ENCODE measurements at places on chromosomes 5 and 9.

DNA sequence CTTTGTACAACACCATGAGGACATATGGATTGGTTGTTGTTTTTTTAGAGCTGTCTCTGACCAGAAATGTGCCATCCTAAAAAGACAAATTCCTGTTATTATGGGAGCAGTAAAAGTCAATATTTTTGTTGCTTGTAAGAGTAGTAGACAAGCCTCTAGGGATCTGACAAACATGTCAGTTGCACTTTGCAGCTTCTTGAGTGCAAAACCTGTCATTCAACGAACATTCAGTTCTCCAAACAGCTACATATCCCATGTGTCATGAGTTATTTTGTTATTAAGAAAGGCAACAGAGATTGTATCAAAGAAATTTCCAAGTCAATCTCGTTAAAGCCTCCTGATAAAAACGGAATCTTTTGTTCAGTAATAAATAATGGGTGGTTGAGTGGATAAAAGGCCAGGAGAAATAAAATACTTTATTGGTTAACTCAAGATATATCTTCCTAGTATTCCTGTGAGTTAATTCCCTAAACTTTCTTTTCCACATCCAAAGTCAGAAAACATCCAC is 18.1 kb downstream of the C5orf58 start:
- DNase-seq, result no peak

DNA sequence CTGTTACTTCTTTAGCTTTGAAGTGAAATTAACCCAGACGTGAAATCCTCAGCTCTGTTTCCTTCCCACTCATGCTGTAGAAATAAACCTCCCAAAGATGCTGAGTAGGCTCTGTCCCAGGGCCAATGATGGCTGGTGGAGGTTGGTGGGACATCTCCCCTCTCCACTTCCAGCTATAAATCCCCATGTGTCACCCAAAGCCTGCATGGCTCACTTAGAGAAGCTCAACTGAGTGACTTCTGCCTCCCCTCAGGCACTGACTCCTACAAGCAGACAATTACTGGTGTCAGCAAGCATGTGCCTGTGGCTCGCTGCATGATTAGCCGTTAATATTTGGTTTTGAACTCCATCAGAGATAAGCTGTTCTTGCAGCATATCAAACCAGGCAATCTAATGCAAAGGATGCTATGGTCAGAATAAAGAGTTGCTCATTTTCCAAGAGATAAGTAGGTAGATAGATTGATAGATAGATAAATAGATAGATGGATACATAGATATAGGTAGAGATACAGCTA is 569.5 kb upstream of the WWC1 start:
- no peak for DNase-seq

DNA sequence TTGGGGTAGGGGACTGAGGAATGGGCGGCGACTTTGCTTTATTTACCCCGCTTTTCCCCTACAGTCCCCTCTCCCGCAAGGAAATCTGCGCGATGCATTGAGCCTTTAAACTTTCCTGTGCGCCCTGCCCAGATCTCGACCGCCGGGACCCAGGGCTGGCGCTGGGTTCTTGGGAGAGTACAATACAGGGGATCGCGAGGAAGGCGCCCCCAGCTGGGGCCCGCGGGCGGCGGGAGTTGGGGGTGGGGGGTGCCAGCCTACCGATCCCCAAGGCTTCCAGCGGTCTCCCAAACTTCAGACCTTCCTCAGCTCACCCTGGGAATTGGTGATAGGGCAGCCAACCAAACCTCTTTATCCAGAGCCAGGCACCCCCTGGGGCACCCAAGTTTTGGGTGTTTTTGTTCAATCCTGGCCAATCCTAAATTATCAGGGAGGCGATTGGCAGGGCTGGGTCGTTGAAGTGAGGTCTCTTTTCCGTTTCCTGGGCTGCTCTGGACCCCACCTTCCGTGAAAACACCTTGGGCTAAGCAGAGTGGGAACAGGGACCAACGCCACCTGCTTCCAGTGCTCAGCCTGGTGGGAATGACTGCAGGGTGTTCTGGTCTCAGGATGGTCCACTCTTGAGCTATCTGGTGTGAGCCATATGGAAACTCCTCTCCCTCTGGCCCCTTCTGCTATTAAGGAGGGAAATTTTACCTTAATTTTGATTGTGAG is 51.4 kb upstream of the DAB2IP start:
- no peak for DNase-seq

GRCh38 chr5:84383816-84384603 is 670 bp downstream of the EDIL3 start:
- DNase-seq, result peak; percentile 49

GRCh38 chr5:92561411-92561959 is 1019.5 kb downstream of the NR2F1-AS1 start:
- DNase-seq, result no peak

DNA sequence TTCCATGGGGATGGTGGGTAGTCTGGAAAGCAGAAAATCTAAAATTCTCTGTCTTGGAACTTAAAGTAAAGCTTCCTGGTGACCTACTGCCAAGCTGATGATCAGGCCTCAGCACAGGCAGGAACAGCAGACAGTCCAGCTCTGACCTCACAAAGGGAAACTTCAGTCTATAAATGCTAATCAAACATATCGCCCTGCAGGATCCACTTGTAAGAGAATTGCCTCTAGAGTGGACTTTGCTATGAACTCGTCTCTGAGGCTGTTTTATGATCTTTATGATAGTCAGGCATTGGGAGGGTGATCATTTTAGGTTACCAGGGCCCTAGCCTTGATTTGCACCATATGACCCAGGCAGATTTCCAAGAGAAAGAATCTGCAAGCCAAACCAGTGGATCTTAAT is 67.6 kb upstream of the SELENOP start:
- DNase-seq, result no peak

- DNase-seq, result no peak
Observed at GRCh38 chr5:178282391-178282790, 49.8 kb upstream of the PHYKPL start.

DNA sequence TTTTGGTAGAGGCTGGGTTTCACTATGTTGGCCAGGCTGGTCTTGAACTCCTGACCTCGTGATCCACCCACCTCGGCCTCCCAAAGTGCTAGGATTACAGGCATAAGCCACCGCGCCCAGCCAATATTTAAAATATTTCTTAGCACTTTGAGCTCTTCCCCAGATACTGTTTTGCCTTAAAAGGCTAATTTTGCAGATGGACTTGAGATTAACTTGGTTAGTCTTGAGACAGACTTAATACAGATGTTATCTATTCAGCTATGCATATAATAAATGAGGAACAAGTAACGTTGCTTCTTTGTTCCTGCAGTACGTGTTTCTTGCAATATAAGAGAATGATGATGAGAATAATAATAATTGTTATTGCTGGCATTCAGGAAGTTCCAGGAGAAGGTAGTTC is 56.3 kb downstream of the PCSK5 start:
- DNase-seq, result no peak

DNA sequence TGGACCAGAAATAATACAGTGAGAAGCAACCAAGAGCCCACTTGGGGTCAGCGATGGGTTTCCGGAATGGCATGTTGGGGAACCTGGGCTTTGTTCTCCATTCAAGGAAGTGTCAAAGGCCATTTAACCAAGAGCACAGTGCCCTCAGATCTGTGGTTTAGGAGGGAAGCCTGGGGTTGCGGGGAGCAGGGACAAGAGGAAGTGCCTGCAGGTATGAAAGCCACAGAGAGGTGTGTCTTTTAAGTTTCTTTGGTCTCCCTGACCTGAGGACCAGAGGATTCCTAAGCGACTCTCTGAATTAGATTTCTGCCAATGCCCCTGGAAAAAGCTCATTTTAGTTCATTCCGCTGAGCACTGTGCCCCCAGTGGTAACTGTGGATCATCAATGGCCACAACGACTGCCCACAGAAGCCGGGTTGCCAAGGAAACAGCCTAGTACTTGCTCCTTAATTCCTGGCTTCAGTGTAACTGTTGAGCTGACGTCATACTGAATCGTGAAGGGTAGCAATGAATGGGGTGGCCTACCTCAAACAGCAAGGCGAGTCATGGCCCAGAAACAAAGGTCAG is 107.3 kb upstream of the SPIN1 start:
- DNase-seq, result no peak

DNA sequence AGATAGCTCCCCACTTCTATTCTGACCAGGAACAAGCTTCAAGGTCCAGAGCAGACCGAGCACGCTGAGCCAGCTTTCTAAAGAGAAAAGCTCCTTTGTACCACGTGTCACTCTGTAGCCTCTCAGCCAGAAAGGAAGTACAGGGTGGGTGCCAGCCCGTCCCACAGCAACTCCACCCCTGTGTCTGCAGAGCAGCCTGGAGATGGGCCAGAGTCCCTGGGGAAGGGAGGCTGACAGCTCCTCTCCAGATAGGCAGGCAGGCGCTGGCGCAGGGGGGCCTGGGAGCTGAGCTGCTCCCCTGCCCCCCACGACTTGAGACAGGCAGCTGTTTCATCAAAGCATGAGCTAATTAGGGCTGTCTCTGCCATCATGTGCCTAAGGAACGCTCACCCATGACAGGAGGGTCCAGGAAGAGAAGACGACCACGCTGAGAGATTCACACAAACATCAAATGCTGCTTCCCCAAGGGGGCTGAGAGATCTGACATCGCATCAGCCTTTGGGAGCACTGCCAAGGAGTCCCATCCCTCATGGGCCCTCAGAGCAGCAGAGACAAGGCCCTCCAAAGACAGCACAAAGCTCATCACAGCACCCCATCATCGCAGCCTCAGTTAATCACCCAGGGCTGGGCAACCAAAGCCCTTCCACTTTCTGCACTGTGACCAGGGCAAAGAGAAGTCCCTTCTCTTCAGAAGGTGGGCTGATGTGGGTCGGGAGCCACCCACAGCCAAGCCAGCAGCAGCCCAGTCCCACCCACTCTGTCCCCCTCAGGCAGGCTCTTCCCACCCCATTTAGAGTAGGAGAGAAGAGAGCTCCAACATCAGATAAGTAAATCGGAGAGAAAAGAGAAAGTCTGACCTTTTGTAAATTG is 78.5 kb upstream of the LRRTM2 start:
- DNase-seq, result peak; percentile 68

DNA sequence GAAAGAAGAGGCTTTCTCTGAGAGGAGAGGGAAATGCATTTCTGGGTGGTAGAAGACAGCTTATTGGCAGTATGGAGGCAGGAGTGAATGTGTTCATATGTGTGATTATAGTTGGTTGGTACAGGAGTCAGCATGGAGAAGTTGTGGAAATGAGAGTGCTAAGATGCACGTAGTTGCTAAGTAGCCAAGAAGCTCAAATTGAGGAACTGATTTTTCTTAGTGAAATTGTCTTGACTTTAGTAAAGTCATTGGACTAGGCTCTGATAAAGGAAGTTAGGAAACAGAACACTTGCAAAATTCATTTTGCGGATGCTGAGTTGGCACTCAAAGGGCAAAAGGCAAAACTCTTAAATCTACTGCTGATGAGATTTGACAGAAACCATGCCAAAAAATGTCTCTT is 158.9 kb upstream of the VCAN start:
- DNase-seq, result no peak

- no peak for DNase-seq
Observed at GRCh38 chr5:164958688-164959087, 1453.3 kb downstream of the MAT2B start.

- no peak for DNase-seq
Observed at GRCh38 chr5:116772806-116773205, 198.2 kb upstream of the SEMA6A start.

DNA sequence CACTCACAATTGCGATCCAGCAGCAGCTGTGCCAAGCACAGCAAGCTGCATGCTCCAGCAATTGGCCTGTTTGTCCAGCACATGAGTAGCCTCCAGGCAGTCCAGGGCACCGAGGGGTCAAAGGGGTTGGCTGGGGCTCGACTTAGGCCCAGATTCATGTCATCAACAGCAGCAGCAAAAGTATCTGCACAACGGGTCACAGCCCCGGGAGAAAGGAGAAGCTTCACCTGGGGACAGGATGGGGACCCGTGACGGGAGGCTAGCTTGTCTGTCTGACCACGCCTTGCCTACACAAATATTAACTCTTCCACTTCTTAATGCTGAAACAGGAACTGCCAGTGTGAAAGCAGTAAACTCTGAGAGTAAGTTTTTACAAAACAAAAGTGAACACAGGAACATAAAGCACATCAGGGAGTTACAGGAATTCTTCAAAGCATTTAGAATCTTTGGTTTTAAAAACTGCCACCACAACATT is 191.2 kb downstream of the PIK3R1 start:
- DNase-seq, result no peak

GRCh38 chr5:179123491-179124272 is 63.5 kb downstream of the ZNF354C start:
- DNase-seq, result no peak

DNA sequence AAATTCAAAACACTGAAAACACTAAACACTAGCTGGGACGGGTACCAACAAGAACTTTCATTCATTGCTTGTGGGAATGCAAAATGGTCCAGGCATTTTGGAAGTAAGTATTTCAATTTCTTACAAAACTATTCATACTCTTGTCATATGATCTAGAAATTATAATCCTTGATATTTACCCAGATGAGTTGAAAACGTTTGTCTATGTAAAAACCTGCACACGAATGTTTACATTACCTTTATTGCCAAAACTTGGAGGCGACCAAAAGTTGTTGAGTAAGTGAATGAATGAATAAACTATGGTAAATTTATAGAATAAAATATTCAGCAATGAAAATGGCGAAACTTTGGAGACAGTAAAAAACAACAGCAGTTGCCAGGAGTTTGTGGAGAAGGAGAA is 222.1 kb upstream of the EDIL3 start:
- DNase-seq, result no peak

DNA sequence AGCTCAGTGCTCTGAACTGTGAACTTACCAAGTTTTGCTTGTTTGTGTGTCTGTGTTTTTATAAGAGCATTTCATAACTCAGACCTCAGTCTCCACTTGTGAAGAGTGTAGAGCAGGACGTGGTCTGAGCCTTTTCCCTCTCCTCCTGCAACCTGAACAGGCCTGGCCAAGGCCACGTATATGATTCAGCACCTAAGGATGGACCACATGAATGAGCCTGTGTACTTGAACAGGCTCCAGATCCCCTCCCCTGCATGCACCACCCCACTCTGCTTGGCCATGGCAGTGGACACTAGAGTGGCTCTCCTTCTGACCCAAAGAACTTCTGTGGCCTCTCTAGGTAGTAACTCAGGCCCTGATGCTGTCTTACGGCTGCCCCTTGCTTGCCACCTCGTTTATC is 125.9 kb upstream of the FSTL4 start:
- no peak for DNase-seq

GRCh38 chr9:20771729-20772128 is 87.7 kb downstream of the FOCAD start:
- no peak for DNase-seq

DNA sequence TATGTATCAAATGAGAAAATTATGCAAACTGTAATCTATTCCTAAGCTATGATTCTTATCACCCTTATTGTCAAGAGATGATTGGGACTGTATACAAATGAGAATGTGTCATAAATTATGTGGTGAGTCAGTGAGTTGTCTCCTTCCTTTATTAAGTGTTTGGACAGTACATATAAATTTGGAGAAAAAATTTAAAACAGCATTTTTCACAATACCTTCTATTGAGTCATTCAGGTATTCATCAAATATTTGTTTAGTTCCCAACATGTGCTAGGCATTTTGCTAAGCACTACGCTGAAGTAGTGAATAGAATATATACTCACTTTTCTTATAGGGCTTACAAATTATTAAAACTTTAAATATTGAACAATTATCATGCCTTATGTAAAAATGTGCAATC is 36.3 kb upstream of the PTPRD start:
- no peak for DNase-seq

- no peak for DNase-seq
Observed at GRCh38 chr5:80656425-80656824, 1.6 kb upstream of the DHFR start.

GRCh38 chr5:150510460-150511263 is 2.7 kb downstream of the NDST1 start:
- DNase-seq, result no peak

- no peak for DNase-seq
Observed at GRCh38 chr9:105419816-105420597, 27.8 kb upstream of the FSD1L start.
